ENCODE measurements at places on chromosomes 5 and 9. TPM values are rescaled to one million over a fixed set of nuclear protein-coding genes. Genes with fewer than 3 reads are reported as not detected.

The ZNG1C gene
- 29.7 TPM for total RNA-seq

GRCh38 chr9:21255538-21256212 is 15.9 kb upstream of the IFNA14 start:
- no peak for DNase-seq

The PTPA gene
- 21.6 TPM for total RNA-seq

The CCNJL gene
- total RNA-seq = not detected

The DRD1 gene
- not detected for total RNA-seq

All from CD4-positive, alpha-beta T cell (primary cell).